ENCODE measurements at places on chromosomes 5 and 9.

GRCh38 chr5:149665416-149666175, 64.5 kb upstream of the PPARGC1B start:
- no peak for DNase-seq

- DNase-seq, result no peak
Observed at GRCh38 chr5:168039039-168039438, 252.4 kb upstream of the WWC1 start.

- DNase-seq, result no peak
Observed at GRCh38 chr9:88362681-88363080, 25.6 kb upstream of the SPIN1 start.

DNA sequence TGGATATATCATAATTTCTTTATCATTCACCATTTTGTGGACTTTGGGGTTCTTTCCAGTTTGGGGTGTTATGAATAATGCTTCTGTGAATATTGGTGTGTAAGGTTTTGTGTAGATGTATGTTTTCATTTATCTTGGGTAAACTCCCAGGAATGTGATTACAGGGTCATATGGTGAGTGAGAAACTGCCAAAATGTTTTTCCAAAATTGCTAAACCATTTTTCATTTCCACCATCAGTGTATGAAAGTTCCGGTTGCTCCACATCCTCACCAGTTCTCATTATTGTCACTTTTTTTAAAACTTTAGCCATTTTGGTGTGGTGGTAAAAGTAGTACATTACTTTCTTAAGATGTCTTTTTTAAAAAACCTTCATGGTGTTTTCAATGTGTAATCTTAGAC, 152.9 kb downstream of the NIPBL start:
- DNase-seq, result no peak

DNA sequence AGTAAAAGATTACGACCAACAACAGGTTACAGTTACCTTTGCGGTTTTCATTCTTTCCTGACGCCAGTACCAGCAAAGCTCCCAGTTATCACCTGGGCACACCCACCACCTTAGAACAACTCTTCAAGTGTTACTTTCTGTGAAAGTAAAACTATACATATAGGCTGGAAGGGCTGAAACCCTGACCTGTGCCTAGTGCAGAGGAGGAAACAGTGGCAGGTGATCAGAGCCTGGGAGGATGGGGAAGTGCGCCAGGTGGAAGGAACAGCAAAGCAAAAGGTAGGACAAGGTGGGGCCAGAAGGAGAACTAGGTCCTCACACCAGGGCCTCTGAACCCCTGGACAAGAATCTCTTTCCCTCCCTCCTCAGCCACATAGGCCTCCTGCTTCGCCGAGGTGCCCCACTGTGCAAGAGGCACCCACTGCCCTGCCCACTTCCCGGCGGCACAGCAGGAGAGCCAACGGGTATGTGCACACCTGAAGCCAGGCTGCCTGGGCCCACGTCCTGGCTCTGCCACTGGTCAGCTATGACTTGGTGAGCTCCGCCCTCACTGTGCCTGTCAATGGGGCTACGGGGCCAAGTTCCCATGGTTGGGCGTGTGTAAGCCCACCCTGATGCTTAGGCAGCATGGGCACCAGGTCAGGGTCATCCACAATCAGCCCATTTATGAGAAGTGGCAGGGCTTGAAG, 26.9 kb downstream of the BICD2 start:
- no peak for DNase-seq

DNA sequence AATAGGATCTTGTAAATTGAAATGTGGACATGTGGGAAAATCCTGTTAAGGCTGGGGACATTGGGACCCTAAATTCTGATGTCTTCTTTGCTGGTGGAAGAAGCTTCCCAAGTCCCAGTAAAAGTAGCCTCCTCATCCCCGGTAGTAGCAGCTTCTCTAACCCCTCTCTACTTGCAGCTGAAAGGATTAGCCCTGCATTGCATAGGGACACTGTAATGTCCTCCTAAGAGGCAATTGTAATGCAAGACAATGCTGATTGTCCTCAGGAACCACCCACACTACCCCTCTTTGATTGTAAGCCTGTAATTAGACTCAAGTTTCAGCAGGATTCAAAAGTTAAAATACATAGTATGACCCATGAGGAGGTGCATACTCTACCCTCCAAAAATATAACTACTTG, 1938.4 kb upstream of the C9orf72 start:
- no peak for DNase-seq

- peak; percentile 59 for DNase-seq
Observed at GRCh38 chr5:158435161-158435616, 576.2 kb upstream of the CLINT1 start.

- DNase-seq, result peak; percentile 88
Observed at GRCh38 chr9:94173632-94174031, 85.5 kb upstream of the ZNF169 start.

DNA sequence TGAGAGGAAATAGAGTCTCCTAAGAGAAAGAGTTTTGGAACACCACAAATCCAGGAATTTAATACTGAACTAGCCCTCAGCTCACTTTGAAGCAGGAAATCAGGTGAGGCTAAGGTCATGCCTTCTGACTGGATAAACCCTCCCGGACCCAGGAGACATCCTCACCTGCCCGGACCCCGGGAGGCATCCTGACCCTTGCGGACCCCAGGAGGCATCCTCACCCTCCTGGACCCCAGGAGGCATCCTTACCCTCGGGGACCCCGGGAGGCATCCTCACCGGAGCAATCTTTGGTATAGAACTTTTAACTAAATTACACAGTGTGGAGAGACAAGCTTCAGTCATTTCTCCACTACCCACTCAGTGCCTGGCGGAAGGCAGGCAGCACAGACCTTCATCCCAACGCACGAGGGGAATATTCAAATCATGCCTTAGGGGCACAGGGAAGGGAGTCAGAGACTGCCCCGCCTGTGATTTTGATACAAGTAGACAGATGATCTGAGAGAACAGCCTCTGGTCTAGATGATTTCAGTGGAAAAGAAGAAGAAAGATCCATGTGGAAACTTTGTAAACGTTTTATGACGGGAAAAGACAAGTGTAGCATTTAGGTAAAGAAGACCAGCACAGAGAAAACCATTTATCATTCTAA, 21.3 kb downstream of the STXBP1 start:
- DNase-seq, result no peak

- peak; percentile 24 for DNase-seq
Observed at GRCh38 chr9:130805510-130806326, 29.3 kb upstream of the ABL1 start.

- DNase-seq, result no peak
Observed at GRCh38 chr9:112810696-112811490, 60.3 kb downstream of the SNX30 start.

- no peak for DNase-seq
Observed at GRCh38 chr5:65818592-65818991, 96.6 kb downstream of the NLN start.

GRCh38 chr5:114201332-114201731, 160.5 kb upstream of the KCNN2 start:
- no peak for DNase-seq

DNA sequence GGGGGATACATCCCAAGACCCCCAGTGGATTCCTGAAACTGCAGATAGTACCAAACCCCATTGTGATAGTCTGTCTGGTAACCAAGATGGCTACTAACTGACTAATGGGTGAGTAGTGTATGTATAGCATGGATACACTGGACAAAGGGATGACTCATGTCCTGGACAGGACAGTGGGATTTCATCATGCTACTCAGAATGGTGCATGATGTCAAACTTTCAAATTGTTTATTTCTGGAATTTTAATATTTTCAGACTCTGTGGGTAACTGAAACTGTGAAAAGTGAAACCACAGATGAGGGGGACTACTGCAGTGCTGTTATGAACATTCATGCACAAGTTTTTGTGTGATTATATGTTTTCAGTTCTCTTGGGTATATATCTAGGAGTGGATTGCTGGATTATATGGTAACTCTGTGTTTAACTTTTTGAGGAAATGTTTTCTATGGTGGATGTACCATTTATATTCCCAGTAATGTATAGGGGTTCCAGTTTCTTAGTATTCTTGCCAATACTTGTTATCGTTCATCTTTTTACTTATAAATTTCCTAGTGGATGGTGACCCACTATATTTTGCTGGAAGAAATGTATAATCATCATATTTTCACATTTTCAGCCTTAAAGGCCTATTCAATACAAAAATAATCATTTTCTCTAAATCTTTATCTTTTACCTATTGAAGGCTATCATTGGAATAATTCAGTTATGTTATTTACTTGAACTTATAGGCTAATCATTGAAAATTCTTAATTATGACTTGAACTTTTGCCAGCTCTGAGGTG, 140.9 kb downstream of the NR3C1 start:
- DNase-seq, result peak; percentile 11

GRCh38 chr5:155485386-155485785, 471.8 kb downstream of the KIF4B start:
- DNase-seq, result no peak

- DNase-seq, result no peak
Observed at GRCh38 chr9:121883281-121884056, 209.6 kb downstream of the TTLL11 start.

DNA sequence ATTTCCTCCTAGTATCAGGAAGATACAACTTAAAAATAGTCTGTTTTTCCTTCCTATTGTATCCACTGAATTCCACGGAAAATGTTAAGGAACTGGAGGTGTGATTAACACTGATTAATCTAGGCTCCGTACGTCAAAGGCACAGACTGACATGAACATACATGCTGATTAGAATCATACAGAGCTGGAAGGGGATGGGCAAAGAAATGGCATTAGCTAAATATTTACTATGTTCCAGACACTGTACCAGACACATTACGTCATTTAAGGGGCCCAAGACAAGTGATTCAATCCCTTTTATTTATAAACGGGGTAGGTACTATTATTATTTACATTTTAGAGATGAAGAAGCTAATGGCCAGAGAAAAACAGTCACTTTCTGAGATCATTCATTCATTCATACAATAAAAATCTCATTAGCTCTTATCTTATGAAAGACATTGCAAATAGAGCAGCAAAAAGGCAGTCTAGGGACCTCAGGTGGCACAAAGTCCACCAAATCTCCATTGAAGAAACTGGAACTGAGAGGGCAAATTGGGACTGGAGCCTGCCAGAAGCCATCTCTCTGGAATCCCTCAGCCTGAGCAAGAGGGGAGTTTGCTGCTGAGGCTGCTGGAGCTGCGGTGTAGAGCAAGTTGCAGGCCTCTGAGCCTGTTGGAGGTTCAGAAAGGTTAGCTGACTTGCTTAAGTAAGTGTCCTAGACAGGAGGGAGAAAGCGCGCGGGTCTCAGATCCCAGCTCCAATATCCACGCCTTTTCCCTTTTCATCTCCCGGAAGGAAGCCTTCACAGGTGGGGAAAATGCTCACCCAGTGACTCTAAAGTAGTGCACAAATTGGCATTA, 1.6 kb upstream of the TGFBR1 start:
- no peak for DNase-seq

DNA sequence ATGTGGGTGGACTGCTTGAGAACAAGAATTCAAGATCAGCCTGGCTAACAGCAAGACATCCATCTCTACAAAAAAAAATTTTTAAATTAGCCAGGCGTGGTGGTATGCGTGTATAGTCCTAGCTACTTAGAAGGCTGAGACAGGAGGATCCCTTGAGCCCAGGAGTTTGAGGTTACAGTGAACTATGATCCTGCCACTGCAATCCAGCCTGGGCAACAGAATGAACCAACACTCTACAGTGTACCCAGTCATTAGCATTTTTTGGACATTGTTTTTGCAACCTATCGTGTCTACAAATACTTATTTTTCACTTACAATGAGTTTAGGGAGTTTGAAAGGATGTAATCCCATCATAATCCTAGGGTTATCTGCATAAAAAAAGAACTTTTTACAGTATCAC, 22.1 kb downstream of the RICTOR start:
- DNase-seq, result no peak

DNA sequence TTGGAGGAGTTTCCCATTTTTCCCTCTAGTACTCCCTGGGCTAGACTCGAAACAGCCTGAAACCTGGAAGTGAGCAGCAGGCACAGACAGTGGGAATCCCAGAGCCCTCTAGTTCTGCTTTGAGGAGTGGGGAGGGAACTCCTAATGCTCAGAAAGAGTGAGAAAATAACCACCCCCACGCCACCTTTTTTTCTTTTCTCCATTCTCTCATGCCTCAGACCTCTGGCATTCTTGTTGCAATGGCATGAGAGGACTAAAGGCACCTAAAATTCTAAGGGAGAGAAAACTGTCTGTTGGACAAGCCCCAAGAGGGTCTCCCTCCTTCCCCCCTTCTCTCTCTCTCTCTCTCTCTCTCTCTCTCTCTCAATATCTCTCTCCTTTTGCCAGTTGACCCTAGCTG, 15.1 kb upstream of the IRF1 start:
- DNase-seq, result no peak

GRCh38 chr9:124768334-124768733, 2.8 kb downstream of the NR6A1 start:
- DNase-seq, result no peak

- DNase-seq, result no peak
Observed at GRCh38 chr5:5140479-5141338, 579 bp downstream of the ADAMTS16 start.

- peak; percentile 3 for DNase-seq
Observed at GRCh38 chr5:119453040-119453373, 710 bp downstream of the HSD17B4 start.

DNA sequence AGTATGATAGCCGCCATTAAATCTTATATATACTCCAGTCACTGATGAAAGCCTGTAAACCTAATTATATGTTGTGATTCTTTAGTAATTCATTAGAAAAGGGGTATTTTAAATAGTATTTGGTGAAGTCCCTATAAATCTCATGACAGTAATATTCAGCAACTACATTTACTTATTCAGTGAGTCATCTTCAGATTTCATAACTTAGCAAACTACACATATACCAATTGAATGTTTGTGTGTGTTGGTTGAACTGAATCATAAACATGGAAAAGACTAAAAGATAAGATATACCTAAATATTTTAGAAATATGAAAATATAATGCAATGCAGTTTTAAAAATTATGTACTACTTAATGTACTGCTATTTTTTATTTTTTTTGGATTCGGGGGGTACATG, 1050.4 kb downstream of the MAT2B start:
- no peak for DNase-seq

- no peak for DNase-seq
Observed at GRCh38 chr9:69759021-69759420, 790 bp downstream of the PTAR1 start.

GRCh38 chr9:114155995-114156656, 789 bp downstream of the COL27A1 start:
- peak; percentile 43 for DNase-seq

GRCh38 chr9:136901516-136902258, 15.4 kb downstream of the TRAF2 start:
- DNase-seq, result peak; percentile 85

DNA sequence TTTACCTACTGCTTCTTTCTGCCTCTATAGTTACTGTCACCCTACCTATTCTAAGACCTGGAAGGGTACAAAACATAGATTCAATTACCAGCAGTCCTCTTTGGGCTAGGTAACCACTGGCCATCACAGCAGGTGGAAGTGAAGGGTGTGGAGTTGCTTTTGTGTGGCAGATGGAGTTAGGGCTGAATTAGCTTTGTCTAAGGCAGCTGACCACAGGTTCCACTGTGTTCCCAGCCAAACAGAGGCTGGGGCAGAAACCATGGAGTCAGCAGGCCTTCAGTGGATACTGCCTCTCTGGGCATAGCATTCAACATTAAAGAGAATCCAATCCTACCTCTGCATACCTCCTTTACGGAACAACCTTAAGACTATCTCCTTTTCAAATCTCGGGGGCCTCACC, 254.2 kb downstream of the RFX3 start:
- DNase-seq, result no peak

GRCh38 chr9:137319011-137319738, 17.1 kb upstream of the NRARP start:
- no peak for DNase-seq

- no peak for DNase-seq
Observed at GRCh38 chr5:136563489-136563888, 198.1 kb upstream of the TRPC7 start.

All from activated CD4-positive, alpha-beta T cell treated with anti-CD3 and anti-CD28 coated beads, Interleukin-2, Interleukin-6, amounts not matched to agents 100 ng/mL and 50 ng/mL, durations not matched to agents 16 hours and 8 hours (primary cell).